Skeletal muscle cell (primary cell): ENCODE measurements at places on chromosomes 5 and 9.

GRCh38 chr5:138964647-138965201 lies 89.6 kb upstream of the LRRTM2 start:
- no peak for DNase-seq

DNA sequence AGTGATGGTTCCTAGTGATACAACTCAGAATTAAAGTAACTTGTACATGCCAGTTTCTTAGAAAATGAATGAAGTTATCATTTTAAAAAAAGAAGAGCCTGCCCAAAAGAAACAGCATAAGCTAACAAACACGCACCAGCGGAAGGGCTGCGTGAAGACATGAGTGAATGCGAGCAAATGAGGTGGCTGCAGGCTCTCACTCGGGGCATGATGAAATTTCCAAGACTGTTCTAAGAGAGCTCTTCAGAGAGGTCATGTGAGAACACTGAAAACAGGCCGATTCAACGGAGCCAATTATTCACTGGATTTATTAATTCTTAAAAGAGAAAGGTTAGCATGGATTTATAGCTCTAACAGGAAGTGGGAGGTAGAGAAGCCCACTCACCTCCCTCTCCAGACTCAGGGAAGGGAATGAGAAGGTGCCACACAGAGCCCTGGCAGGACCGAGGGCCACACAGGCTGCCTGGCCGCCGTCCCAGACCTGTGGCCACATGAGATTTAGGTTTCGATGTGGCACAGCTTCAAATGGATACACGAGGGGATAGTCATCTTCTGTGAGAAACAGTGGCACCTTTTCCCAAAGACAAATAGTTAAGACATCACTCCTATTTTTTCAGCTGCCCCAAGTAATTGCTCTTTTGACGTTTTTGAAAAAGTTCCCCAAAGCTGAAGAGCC lies 55.5 kb downstream of the HABP4 start:
- no peak for DNase-seq

- DNase-seq = no peak
Measured at GRCh38 chr5:14097998-14098471, 45.1 kb upstream of the TRIO start.

GRCh38 chr5:137684761-137685160 lies 51.1 kb downstream of the KLHL3 start:
- no peak for DNase-seq

GRCh38 chr9:7146582-7146981 lies 388.8 kb downstream of the KDM4C start:
- DNase-seq = no peak

DNA sequence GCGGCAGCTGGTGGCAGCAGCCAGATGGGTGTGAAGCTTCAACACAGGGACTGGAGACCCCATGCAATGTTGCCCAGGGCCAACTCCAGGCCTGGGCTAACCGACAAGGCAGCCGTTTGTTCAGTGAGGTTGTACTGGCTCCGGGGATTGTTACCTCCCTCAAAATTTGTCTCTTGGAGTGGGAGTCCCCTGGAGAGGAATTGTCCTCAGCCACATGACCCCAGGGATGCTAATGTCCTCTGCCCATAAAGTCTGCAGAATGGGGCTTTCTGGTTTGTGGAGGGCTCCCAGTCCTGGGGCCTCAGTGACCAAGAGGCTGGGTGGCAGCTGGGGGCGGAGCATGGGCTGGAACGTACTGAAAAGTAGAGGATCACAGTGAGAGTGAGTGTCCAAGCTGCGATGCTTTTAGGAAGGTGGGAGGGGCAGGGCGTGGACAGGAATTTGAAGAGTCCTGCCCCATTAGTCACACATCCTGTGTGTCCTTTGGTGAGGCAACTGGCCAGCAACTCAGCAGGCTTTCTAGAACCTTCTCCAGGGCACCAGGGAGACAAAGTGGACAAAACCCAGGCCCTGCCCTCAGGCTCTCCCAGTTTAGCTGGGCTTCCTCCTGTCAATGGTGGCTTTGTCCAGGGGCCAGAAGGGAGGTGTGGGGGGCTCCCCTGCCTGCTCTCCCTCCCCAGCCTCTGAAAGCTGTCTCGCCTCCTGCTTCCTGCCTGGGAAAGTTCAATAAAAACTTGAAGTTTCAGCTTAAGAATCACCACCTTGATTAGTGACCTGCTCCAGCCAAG lies 114.0 kb downstream of the NSG2 start:
- no peak for DNase-seq

DNA sequence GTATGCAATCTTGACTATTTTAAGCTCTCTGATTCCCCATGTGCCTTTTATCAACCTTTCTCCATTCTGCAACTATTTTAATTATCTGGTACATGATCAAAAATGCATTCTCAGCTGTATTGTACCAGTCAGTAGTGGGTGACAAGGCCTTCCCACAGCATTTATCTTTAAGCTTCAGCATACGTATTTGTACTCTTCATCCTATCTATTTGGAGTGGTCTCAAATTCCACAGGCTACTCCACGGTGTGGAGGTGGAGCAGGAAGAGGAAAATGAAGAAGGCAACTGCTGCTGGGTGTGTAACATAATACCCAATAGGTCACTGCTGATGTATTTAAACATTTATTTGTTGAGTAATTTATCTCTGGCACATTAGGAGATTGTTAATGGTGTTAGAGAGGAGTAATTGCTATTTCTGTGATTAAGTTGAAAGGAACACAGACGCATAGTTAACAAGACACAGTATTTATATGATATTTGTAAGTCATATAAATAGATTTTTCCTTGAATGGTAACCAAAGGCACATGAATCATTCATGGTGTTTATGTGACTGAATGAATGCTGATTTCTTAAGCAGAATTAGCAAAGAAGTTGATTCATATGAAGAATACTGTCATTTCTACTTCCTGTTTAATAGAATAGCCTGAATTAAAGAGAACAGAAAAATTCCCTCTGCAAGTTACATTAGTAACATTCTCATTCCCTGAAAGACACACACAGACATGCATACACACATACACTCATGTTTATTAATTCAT lies 153.8 kb upstream of the NR3C1 start:
- DNase-seq = no peak

DNA sequence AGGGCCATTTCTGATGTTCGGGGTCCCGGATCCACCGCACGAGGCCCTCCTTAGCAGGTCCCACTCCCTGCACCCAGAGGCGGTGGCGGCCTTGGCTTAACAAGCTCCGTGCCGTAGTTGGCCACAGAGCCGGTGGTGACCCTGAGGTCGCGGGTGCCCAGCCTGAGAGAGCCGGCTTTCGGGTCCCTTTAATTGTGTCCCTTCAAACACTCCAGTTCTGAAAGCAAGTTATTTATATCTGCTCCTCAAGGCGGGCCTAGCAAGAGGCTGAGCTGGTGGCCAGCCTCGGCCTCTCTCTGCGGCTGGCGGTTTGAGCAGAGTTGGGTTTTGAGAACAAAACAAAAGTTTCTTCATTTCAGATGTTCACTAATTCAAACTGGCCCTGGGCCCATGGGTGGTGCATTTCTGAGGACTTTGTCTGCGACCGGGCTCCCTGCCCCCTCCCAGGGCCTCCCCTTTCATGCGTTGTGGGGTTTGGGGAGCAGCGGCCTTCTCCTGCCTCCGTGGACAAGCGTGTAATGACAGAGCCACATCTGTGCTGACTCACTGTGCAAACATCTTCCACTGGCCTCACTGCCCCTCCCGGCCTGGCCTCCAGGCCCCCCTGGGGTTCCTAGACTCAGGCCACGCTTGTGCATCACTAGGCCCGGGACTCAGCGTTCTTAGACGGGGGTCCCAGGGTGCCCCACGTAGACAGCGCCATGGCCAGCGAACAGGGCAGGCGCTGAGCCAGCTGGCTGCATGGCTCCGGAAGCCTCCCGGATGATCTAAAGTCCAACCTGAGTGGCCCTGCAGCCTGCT lies 49.4 kb upstream of the COL5A1 start:
- DNase-seq = peak; percentile 88

DNA sequence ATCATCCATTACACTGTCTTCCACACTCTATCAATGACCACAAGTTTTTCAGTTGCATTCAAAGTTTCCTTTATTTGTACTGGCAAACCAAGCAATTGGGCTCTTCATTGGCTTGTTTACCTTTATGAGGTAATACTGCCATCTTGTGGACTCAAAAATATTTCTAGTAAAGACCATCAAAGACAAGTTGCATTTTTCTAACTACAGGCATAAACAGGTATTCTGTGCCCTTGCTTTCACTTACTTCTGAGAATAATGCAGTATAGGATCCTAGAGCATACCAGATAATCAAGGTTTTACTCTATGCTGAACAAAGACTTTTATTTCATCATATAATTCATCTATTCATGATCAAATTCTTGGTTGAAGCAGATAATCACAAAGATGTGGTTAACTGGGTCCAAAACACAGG lies 173.7 kb upstream of the POU5F2 start:
- no peak for DNase-seq

DNA sequence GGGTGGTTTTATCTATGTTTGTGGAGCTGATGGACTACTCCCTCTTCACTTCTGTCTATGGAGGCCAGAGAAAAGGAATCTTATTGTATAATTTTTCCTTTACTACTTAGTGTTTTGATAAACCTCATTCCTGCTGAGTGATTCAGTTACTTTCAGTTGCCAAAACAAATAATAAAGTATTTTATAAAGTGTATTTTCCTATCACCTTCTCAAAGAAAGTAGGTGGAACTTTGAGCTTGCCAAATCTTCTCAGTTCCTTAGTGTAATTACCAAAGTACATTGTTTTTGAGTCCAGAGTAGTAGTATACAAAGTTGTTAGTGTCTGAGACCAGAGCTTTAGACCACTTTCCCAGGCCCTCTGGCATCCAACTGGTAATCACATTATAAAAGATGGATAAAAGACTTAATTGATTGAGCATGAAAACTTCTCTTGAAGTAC lies 13.5 kb downstream of the RABGAP1 start:
- peak; percentile 12 for DNase-seq

DNA sequence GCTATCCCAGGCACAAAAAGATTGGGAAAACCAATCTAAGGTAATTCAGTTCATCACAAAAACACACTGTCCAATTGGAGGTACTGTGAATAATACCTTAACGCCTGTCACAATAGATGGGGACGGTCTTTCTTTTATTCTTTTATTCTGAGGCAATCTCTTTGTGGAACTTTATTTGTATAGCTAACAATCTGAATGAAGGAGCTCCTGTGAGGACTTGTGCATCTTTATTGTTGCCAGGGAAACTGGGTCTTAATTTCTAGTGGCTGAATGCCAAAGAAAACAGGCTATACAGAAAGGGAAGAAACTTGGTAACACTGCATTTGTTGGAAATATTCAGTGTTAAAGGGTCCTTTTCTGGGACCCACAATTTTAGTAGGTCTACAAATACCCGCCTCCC lies 546.9 kb upstream of the C9orf72 start:
- DNase-seq = no peak

- no peak for DNase-seq
Measured at GRCh38 chr5:135050244-135050767, 16.3 kb upstream of the PITX1 start.

DNA sequence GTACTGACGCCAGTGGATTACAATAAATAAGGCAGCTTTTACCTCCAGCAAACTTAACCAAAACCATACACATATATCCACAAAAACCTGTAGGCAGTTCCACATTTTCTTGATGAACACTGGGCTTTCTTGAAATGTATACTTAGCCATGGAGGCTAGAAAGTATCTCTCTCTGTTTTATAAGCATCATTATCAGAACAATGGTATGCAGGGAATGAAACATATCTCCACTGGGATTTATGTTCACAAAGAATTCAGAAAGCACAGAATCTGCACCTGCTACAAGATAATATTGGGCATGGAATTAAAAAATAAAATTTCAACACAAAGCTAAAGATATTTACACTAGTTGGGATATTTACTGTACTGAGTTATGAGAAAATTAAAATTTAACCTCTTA lies 126.1 kb upstream of the RASA1 start:
- DNase-seq = no peak

DNA sequence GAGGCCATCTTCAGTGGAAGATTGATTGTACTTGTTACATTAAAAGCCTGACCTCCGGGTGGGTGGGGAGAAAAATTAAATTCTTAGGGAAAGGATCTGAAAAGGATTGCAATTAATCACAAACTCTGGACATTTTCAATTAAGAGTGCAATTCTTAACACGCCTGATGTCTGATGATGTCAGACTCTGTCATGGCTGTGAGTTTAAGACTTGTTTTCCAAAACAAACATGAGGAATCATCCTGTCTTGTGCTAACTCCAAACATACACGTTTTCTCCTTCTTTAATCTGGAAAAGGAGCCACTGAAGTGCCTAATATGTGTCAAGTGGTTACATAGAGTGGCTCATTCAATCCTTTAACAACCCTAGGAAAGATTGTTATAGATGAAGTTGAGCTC lies 60.4 kb upstream of the SMIM23 start:
- DNase-seq = no peak

GRCh38 chr5:64987768-64988167 lies 219.0 kb downstream of the CWC27 start:
- no peak for DNase-seq

DNA sequence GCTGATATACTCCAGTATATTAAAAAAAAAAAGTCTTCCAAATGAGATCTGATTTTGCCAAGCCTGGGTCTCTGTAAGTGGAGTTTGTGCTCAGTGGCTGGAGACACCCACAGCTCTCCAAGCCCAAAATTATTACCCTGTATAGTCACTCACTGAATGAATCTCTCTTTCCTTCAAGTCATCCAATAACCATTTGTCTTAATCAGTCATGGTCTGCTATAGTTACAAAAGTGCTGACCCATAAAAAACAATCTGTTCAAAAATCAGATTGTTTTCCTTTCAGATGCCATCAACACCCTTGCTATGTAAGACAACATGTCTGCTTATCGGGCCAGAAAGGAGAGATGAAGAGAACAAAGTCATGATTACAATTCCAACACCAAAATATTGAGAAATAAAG lies 159.4 kb upstream of the FST start:
- DNase-seq = no peak

GRCh38 chr9:127716412-127716811 lies 533 bp downstream of the TTC16 start:
- no peak for DNase-seq

GRCh38 chr5:52867809-52868208 lies 80.1 kb downstream of the ITGA1 start:
- DNase-seq = no peak

- DNase-seq = no peak
Measured at GRCh38 chr9:71683598-71684235, 84.6 kb downstream of the CEMIP2 start.

DNA sequence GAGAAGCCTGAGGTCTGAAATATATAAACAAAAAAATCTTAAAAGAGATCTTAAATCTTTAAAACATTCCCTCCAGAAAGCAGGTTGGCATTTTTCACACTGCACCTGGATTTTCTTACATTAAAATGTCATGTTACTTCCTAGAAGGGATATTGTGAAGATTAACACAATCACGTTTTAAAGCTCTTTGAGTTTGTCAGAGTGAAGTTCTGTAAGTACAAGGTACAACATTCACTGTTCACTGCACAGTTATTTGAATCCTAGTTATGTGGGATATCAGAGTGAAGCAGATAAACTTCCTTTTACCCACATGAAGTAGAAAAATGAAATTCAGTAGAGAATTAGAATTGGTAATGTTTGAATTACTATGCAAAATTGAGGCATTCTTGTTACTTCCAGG lies 353.6 kb upstream of the RGMB start:
- no peak for DNase-seq
